ENCODE measurements at places on chromosomes 3 and 15.

DNA sequence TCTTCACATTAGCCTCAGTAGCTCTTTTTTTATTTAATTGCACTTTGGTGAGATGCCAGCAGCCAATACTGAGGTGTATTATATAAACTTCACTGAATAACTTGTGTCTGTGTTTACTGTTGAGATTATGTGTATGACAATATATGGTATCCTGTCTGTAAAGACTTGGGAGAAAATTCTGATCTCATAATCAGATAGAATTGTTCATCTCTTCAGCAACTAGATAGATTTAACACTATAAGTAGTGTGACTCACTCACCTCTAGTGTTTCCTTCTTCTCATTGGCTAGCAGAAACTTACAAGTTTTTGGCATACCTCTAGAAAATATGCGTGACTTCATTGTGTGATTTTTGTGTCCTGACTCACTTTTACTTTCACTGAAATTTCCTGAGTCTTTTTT, 67.6 kb upstream of the TGFBR2 start:
- DNase-seq: peak; percentile 83

DNA sequence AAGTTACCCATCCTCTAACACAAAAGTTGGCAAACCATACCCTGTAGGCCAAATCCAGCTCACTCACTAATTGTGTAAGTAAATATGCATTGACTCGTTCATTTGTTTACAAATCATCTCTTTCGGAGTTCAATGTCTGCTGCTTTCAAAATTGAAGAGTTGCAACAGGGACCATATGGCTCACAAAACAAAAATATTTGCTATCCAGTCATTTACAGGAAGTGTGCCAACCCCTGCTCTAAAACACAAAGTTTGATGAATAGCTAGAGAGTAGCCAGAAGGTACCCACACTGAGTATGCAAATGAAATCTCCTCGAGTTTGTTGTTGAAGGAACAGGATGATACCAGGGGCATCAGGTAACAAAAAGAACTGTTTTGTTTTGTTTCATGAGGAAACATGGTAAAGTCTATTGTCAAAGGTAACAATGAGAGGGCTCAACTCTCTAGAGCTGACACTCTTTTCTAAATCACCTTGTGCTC, 236.2 kb upstream of the THBS1 start:
- DNase-seq: no peak

DNA sequence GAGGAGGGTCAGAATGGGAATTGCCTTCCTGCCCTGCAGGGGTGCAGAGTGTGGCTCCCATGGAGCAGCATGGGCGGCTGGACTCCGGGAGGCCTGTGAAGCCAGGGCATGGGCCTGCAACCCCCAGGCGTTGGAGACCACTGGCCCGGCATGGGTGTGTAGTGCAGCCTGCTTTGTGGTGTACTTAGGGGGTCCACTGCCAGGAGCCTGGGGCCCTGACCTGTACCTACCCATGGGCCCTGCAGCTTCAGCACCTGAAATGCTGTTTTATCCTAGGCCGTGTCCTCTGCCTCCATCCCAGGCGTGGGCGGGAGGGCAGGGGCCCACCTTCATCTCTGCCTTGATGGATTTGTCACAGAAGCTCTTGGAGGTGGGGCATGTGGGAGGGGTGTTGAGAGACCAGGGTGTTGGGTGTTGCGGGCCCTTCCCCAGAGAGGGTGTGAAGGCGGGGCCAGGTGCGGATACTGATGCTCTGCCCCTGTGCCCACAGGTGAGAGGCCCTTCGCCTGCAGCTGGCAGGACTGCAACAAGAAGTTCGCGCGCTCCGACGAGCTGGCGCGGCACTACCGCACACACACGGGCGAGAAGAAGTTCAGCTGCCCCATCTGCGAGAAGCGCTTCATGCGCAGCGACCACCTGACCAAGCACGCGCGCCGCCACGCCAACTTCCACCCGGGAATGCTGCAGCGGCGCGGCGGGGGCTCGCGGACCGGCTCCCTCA, 45.0 kb downstream of the KLF13 start:
- no peak for DNase-seq

DNA sequence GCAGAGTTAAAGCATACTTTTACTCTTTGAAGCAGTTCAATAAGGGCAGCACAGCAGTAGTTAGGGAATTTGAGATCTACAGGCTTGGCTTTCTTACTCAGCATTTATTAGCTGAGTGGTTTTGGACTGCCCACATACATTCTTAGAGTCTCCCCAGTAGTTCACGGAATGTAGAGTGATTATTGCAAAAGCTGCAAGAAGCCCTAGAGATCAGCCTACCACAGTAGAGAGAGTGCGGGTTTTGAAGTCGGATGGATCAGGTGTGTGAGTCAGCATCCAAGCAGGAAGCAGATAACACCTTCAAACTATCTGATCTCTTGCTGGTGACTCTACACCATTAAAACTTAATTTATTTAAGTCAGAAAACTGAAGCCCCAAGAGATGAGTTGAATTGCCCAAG, 171.9 kb downstream of the SYNPR start:
- DNase-seq: peak; percentile 87

DNA sequence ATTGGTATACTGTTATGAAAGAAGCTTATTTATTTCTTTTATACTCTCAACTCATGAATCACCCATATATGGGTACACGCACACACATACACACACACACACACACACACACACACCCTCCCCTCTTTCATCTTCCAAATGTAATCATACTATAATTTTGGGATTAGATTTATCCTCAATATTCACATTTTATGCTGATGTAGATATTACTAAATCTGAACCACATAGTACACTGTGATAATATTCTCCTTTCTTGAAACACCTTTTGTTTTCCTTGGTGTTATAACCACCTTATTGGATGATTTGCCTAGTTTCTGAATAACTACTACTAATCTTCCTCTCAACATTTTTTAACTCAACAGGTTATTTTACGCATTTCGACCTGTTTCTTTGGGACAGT, 8.1 kb upstream of the GHSR start:
- DNase-seq: no peak

DNA sequence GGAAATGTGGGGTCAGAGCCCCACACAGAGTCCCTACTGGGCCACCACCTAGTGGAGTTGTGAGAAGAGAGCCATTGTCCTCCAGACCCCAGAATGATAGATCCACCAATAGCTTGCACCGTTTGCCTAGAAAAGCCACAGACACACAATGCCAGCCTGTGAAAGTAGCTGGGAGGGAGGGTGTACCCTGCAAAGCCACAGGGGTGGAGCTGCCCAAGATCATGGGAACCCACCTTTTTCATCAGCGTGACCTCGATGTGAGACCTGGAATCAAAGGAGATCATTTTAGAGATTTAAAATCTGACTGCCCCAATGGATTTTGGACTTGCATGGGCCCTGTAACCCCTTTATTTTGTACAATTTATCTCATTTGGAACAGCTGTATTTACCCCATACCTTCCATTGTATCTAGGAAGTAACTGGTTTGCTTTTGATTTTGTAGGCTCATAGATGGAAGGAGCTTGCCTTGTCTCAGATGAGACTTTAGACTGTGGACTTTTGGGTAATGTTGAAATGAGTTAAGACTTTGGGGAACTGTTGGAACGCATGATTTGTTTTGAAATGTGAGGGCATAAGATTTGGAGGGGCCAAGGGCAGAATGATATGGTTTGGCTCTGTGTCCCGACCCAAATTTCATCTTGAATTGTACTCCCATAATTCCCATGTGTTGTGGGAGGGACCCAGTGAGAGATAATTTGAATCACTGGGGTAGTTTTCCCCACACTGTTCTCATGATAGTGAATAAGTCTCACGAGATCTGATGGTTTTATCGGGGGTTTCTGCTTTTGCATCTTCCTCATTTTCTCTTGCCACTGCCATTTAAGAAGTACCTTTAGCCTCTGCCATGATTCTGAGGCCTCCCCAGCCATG, 49.0 kb downstream of the CD200 start:
- DNase-seq: no peak

- DNase-seq: peak; percentile 25
Measured at GRCh38 chr15:41892621-41893421, 1.0 kb downstream of the SPTBN5 start.

Measured in mammary epithelial cell (primary cell).